ENCODE measurements at places on chromosomes 4 and X.

GRCh38 chr4:10380735-10381134 is 76.5 kb downstream of the ZNF518B start:
- no peak for DNase-seq

DNA sequence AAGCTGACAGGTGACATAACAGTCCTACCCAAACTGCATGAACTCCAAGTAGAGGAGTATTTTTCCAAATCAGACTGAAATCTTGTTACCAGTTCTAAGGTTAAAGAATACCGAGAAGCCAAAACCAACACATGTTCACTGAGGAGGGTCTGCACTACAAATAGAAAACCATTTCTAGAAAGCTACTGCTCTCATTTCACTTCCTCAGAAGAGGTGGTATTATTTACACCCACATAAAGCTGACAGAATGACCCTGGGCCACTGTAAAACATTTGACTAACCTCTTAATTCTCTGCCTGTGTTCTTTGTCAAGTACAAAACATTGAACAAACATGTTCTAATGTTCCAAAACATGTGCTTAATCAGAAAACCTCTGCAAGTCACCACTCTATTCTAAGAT is 95.8 kb downstream of the IQCM start:
- no peak for DNase-seq

- DNase-seq = no peak
These were observed 667.7 kb upstream of the DIPK2B start for GRCh38 chrX:45868425-45868824.

GRCh38 chr4:81965454-81965853 is 408.3 kb downstream of the HNRNPD start:
- DNase-seq = no peak

- no peak for DNase-seq
These were observed 77.6 kb upstream of the PAQR3 start for GRCh38 chr4:79016878-79017277.

DNA sequence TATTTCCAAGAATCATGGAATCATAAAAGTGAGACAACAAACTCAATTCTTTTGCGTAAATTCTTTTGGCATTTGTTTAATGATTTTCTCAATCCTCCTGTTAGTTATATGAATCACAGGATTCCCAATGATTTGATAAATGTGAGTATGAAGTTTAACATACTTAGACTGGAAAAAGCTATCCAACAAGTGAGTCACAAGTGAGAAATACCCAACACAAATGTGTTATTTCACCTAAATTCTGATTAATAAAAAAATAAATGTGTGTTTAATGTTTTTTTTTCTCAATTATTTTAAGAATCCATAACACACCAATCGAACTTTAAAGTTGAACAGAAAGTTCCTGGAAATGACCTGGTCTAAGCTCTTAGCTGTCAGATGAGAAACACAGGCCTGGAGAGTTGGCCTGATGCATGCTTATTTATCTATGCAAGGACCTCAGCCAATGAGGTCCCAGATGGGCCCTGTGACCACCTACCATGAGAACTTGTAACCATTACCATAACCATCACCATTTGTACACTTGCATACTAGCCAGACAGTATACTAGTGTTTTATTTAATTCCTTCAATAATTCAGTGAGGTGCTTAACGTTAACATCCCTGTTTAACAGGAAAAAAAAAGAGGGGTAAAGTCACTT is 386.7 kb downstream of the SPRY1 start:
- no peak for DNase-seq

DNA sequence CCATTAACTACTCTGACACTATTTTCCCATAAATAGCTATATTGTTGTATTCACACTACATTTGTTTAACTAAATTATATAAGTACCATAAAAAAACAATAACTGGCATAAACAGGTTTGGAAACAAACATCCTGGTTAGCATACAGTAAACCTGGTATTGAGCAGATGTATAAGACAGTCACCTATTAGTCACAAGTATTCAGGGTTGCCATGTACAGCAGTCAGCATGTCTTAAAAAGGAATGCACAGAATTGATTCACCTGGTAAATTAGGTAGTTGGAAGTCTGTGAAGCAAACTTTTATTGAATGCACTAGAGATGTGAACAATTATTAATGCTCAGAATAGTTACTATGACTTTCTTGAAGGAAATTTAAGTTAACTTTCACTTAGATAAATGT is 137.9 kb downstream of the FAM13A start:
- DNase-seq = no peak

DNA sequence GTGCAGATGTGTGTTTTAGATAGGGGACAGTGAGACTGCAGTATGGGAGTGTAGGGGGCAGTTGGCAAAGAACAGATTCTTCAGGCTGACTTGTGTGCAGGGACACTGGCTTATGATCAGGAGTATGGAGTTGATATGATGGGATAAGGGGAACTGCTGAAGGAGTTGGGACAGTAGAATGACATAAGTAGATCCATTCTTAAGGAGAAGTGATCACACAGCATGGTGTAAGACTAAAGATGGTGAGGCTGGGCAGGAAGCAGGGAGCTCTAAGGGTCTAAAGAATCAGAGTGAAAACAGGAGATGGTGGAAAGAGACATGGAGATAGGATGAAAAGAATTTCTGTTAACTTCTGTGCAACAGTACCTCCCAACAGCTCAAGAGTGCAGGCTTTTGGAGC is 70.7 kb downstream of the REELD1 start:
- no peak for DNase-seq

DNA sequence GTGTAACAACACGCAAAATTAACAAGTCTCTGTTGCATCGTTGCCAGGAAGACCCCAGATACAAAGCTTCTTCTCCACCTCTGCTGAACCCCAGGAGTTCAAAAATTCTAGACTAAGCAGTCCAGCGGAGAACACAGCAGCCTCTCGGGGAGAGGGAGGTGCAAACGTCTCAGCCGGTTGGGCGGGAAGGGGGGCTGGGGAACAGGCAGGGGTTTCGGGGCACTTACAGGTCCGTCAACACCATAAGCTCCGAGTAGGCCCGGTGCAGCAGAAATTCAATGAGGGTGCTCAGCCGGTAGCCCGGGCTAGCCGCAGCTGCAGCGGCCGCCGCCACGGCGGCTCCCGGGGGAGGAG is 394 bp downstream of the MED14 start:
- DNase-seq = no peak

DNA sequence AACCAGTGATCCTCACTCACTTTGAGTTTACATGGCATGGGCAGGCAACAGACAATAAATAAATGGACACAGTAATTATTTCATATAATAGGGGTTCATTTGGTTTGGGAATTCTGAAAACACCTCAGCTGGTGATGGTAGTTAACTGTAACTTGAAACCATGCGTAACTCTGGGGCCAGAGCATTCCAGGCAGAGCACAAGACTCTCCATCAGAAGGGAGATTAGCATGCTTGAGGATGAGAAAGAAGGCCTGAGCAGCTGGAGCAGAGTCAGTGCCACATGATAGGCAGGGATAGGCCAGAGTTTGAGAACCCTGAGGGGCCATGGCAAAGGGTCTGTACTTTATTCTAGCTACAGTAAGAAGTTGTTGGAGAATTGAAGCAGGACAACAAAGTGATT is 56.3 kb upstream of the CXCL8 start:
- DNase-seq = no peak

GRCh38 chr4:80471756-80472155 is 136.2 kb downstream of the CFAP299 start:
- DNase-seq = no peak

DNA sequence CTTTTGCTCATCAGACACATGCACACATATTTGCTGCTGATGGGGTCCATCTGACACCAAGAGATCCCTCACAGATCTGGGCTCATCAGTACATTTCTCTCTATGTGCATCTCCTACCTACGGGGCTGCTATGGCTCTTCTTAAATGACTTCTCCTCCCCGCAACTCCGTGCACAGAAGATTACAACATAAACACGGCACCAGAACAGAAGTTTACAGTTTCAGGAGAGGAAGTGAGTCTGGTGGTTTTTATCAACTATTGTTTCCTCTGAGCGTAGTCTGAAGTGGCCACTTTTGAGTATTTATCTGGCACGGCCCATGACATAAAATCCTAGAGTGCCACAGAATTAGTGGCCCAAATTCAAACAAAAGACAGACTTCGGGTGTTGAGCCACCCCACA is 263.8 kb downstream of the PRDM5 start:
- DNase-seq = no peak

DNA sequence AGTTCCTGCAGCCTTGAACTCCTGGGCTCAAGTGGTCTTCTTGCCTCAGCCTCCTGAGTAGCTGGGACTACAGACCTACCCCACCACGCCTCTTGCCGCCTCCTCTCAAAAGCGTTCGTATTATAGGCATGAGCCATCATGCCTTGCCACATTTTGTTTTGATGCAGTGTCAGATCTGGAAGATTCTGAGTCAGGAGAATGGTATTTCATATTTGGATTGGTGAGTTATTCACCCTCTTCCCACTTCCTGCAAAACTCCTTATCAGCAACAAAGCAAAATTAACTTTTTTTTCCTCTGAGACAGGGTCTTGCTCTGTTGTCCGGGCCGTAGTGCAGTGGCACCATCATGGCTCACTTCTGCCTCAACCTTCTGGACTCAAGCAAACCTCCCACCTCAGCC is 29.6 kb downstream of the REST start:
- DNase-seq = no peak

DNA sequence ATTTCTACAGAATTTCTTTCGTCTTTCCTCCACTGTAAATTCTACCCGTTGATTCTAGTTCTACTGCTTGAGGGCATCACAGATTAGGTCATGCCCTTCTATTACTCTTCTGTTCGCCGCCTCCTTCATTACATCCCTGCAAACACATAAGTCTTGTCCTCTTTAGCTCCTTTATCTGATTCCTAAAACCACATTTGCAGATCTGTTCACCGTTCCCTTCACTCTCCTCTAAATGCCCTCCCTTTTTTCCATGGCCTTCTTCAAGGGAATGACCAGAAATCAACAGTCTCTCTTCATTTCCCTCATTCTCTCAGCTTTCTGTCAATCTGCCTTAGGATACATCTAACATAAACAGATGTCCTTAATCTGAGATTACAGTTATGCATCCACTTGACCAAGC is 43.1 kb downstream of the BTC start:
- no peak for DNase-seq

DNA sequence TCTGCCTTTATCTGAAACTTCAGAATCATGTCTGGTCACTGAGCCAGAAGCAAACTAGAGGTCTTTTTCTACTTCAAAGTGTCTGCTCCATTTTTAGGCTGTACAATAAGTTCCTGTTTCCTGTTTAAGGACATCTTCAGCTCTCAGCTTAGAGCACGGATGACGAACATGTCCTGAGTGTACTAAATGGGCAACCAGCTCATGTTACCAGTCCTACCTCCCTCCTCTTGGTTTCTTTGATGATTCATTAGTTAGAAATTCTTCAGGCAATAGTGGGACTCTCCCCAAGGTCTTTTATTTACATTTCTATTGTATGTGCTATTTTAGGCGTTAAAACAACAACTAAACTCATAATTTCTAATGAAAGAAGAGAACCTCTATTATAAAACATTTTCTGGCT is 58.0 kb downstream of the ENPEP start:
- no peak for DNase-seq

GRCh38 chr4:189828081-189828697 is 112.5 kb upstream of the FRG1 start:
- no peak for DNase-seq

- no peak for DNase-seq
These were observed 16.3 kb downstream of the SPRY1 start for GRCh38 chr4:123412700-123413512.

- no peak for DNase-seq
These were observed 51.6 kb upstream of the HTR2C start for GRCh38 chrX:114532111-114532805.

DNA sequence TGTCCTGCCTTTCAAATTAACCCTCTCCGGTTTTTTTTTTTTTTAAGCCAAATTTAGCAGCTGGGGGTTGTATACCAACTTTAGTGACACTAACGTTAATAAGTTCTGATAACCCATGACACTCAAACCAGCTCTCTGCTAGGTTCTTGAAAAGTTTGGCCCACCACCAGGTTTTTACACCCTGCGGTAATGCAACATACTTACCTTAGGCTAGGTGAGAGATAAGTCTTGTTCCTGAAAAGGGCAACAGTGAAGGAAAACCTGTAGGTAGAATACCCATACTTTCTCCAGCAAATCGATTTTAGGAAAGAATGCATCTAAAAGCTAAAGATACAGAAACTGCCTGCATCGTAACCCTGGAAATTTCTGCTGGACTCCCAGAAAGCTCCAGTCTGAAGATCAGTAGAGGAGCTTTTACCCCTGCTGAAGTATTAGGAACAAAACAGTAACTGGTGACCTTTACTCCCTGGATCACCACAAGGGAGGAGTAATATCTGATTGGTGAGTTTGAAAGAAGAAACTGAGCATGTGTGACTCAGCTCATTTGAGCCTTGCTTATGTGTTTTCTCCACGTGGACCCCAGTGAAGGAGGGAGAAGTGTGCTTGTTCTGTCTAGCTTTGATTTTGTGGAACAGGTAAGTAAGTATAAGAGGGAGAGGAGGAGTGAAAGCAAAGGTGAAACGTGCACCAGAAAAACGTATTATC is 34.4 kb upstream of the COX18 start:
- no peak for DNase-seq

DNA sequence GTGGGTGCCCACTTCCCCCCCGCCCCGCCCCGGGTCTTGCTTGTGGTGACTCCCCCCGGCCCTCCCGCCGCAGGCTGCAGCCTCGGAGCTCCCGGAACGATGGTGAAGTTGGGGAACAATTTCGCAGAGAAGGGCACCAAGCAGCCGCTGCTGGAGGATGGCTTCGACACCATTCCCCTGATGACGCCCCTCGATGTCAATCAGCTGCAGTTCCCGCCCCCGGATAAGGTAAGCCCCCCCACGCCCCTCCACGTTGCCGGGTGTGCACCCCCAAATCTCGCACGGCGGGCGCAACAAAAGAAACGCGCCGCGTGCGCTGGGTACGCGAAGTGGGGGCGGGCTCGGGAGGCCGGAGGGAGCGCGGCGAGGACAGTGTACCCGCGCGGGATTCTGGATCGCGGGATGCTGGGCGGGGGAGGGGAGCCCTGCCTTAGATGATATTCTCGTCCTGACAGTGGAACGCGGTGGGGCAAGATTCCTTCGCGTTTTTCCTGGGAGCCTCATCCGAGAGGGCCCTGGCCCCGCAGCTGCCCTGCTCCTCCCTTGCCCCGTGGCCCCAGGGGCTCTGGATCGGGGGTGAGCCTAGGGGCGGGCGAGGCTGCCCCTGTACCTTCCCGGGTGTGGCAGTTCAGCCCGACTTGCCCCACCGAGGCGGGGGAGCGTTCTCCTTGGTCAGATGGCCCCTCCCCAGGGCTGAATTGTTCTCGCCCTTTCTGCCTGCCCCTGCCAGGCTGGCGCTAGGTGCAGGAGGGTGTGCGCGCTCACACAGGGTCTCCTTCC is 819 bp downstream of the NSG1 start:
- no peak for DNase-seq

- no peak for DNase-seq
These were observed 404.1 kb downstream of the AFF2 start for GRCh38 chrX:148904421-148905111.

All from activated CD4-positive, alpha-beta T cell treated with anti-CD3 and anti-CD28 coated beads for 24 hours (primary cell).